ENCODE measurements at places on chromosomes 5 and 9.

DNA sequence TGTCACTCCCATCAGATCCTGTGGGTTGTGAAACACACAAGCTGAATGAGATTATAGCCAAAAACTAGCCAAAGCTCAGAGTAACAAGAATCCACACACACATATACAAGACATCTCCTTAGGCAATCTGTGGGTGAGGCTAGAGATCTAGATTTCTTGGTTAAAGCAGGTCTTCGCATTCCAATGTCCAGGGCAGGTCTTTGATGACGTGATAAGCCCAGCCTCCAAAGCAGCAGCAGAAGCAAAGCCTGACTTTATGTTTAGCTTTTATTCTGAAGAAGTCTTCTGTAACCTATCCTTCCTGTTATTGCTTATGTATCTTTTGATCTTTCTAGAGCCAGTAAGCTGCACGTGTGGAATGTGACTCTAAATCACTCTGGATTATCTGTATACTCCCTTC lies 199.1 kb upstream of the SLC30A5 start:
- DNase-seq = no peak

- peak; percentile 91 for DNase-seq
Observed at GRCh38 chr5:997001-997474, 11.6 kb upstream of the NKD2 start.

GRCh38 chr9:123946101-123946821 lies 16.3 kb upstream of the DENND1A start:
- DNase-seq = no peak

DNA sequence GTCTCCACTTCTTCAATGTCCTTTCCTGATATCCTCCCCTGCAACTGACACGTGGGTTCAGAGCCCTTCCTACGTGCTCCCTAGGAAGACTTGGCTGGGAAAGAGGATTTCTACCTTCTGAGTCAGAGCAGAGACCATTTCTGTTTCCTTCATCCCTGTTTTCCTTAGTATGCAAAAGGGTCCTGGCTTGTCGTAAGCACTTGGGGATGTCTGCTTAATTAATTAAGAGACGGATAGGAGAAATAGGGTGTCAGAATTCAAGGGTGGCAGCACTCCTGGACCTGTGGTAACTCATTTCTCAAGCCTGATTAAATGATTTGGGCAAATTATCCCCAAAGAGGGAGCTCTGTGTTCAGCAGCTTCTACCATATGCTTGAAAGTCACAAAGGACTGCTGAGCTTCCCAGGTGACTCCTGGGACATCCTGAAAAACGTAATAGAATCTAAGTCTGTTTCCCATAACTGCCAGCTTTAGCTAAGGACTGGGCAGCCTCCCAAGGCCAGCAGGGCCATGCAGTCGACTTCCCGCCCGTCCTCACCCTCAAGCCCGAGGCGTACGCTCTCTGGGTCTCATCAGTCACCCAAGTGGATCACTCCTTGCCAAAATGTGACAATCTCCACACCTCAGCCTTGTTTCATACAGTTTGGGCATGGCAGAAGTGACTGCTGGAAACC lies 20.5 kb downstream of the ABCA1 start:
- DNase-seq = no peak

- peak; percentile 26 for DNase-seq
Observed at GRCh38 chr5:137619191-137619870, 116.6 kb downstream of the KLHL3 start.

DNA sequence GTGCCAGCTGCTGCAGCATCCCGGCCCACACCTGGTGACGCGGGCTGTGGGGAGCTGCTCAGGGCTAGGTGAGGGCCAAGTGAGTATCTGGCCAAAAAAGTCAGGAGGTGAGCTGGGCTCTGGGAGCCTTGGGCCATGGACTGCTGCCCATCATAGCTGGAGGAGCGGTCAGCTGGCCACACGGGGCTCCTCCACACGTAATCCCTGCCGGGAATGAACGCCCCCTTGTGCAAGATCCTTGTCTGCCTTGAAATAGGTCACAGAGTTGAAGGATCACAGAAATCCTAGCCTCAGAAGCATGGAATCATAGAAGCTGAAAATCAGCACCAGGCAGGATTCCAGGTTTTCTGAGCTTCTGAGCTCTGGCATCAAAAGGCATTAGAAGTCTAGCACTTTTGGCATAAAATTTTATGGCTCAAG lies 16.8 kb upstream of the COL27A1 start:
- no peak for DNase-seq

DNA sequence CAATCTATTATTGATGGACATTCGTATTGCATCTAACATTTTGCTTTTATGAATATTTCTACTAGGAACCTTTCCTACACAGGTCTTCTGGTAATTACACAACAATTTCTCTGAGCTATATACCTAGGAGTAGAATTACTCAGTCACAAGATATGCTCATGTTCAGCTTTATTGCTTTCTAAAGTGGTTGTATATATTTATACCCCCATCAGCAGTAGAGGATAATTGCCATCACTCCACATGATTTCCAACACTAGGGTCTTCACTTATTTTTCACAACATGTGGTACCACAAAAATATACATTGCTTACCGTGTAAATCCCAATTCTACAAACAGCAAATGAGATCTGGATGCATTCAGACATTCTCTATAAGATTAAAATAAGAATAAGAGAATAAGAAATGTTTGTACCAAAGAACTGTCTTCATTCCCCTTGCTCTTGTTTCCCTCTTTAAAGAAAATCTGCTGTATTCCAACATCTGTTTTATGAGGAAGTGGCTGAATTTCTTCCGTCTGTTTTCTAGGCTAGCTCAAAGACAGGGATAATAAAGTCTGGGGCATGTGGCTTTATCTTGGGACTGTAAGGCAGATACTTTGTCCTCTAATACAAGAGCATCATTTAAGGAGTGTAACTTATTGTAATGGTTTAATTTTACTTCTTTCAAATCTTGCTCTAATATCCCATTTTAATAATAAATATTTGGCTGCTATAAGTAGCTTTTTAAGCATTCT lies 28.2 kb downstream of the ARL15 start:
- no peak for DNase-seq

GRCh38 chr9:89678396-89679015 lies 73.7 kb downstream of the GADD45G start:
- DNase-seq = no peak

GRCh38 chr9:121860744-121861143 lies 209.3 kb downstream of the DAB2IP start:
- peak; percentile 40 for DNase-seq

DNA sequence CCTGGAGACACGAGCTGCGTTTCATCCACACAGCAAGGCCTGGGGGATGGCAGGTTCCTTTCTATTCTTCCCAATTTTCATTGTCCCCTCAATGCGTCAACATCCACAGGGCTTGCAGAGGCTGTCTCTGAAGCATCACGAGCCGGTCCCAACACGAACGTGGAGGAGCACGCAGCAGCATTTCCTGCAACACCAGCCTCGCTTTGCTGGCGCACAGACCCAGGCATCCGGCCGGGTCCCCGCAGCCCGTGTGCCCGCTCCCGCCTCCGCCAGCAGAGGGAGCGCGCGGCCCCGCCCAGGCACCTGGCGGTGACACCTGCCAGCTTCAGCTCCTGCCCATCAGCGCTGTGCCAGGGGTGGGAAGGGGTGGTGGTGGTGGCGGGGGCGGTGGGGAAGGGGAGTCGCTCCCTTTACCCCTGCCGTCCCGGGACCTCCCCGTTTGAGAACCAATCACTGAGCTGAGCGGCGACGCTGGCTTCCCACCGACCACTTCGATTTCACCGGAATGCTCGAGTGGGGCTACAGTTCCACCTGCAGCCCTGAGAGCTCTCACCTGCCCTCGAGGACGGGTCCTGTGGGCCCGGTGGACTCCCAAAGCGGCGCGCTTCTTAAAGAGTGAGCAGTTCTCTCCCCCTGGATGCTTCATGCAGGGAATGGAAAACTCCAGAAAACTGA lies 464.5 kb downstream of the ICE1 start:
- no peak for DNase-seq

DNA sequence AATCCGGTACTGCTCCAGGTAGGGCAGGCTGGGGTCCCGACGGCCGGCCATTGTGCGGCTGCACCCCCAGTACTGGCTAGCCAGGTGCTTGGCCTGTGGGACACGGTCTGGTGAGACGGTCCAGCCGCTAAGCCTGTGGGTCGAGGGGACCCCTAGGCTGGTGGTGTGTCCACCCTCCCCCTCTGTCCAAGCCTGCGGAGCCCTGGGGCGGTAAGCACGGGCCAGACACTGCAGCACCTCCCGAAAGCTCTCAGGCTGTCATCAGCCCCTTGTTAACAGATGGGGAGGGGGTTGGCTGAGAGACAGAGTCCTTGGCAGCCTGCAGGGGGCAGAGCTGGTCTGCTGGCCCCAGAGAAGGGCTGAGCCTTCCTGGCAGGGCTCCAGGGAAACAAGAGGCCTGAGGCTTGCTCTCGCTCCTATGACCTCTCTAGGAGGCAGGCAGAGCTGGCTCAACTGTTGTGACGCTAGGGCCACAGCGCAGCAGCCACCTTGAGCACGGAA lies 11.8 kb upstream of the MRNIP start:
- peak; percentile 65 for DNase-seq

GRCh38 chr9:122204055-122204454 lies 24.7 kb downstream of the LHX6 start:
- DNase-seq = no peak

- no peak for DNase-seq
Observed at GRCh38 chr9:125655066-125655633, 51.9 kb downstream of the MAPKAP1 start.

- no peak for DNase-seq
Observed at GRCh38 chr9:119861842-119862241, 492.6 kb upstream of the BRINP1 start.

DNA sequence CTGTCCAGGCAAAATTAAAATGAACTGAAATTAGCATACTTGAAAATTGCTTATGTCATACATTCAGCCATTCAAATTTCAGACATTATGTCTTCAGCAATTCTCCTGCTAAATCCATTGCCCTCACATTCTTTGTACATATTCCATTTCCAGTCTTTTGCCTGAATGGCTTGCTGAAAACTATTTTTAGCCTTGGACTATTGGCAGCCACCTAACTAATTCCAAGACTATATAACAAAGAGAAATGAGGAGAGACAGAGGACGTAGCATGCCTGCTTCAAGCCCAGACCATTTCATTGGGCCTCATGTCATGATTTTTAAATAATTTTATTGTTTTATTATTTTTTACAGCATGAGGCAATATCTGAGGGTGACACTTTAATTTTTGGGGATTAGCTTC lies 100.3 kb downstream of the MRPS30 start:
- no peak for DNase-seq

DNA sequence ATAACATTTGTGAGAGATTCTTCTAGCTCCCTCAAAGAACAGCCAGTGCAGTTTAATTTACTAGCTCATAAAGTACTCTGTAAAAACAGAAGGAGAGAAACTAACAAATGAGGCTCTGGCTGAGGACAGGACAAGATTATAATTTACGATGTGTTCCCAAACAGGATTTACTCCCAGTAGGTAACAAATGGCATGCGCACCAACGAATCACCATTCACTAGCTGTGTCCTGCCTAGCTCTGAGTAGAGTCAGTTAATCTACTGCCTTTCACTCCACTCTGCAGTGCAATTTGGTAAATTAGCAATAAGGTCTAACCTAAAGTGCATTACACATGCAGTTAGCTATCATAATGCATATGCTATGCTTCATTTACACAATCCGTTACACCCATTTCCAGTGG lies 497.4 kb upstream of the CCNG1 start:
- no peak for DNase-seq

DNA sequence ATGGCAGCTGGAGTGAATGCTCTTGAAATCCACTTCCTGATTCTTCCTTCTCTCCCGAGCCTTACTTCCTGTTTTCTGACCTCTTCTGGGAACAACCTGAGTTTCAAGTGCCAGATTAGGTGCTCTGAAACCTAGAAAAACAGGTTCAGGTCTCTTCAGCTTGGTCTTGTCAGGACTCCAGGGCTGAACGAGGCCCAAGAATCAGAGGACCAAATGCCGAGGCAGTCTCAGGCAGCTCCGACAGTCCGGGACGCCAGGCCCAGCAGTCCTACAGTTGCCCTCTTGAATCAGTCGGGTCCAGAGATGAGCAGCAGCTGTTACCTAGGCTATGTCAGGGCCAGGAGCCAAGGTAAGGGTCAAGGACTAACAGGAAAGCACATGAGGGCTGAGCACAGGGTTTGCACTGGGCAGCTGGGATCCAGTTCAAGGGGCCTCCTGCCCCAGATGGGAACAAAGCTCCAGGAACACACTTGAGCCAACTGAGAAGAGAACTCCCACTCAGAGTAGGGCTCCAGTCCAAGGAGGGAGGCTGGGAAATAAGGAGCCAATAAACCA lies 38.3 kb upstream of the ADRA1B start:
- peak; percentile 53 for DNase-seq

GRCh38 chr5:62934319-62934718 lies 355.7 kb downstream of the LRRC70 start:
- DNase-seq = no peak

DNA sequence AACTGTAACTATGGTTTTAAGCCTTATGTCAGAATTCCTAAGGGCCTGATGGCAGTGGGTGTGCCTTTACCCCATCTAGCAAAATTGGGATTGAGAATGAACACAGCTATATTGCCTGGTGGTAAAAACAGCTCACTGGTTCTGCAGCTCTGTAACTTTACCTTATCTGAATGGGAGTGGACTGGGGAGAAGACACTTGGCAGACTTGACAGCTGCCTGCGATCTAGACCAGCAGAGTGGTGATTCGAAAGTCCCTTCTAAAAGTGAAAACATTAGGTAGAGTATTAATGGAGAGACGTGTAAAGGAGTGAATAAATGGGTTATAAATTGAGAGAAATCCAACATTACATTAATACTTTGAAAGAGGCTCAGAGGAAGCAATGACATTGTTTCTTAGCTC lies 289.1 kb upstream of the EDIL3 start:
- no peak for DNase-seq

DNA sequence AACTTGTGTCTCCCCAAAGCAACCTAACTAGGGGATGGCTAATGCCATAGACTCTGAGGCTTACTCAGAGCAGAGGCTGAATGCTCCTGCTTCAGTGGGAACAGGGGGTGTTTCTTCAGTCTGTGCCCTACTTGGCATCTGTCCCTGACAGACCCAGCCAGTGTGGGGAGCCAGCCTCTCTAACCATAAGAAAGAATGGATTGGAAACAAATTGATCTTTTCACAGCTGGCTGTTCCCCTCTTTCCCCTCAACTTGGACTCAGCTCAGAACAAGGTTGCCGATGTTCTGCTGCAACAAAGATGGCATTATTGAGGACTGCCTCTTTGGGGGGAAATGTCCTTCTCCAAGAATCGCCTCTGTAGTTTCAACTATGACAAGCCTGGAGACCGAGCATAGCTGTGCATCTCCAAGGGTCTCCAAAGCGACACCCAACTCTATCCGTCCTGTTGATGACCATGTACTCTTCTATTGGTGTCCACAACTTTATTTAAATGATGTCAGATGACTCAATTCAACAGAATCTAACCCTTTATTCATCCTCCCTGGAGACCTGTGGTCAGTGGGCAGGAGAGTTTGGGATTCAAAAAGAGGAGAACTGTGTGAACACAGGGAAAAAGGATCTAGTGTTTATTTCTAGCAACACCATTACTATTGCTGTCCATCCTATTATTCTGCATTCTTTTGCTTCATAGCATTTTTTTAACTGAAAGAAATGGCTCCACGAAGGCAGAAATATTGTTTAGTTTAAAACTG lies 24.7 kb upstream of the TNC start:
- DNase-seq = no peak

- DNase-seq = no peak
Observed at GRCh38 chr5:83277154-83277553, 194.4 kb upstream of the VCAN start.

- DNase-seq = peak; percentile 78
Observed at GRCh38 chr9:121331992-121332685, 37.9 kb downstream of the STOM start.

GRCh38 chr9:22238809-22239684 lies 207.6 kb upstream of the DMRTA1 start:
- peak; percentile 34 for DNase-seq

GRCh38 chr5:83687124-83687619 lies 33.5 kb downstream of the HAPLN1 start:
- DNase-seq = no peak

- DNase-seq = no peak
Observed at GRCh38 chr9:22265038-22265437, 181.6 kb upstream of the DMRTA1 start.
